ENCODE measurements at places on chromosomes 2 and 18.

- DNase-seq = no peak
Measured at GRCh38 chr2:200159357-200159707, 147.2 kb upstream of the SPATS2L start.

GRCh38 chr2:75336451-75336850 is 137.1 kb upstream of the TACR1 start:
- no peak for DNase-seq

- no peak for DNase-seq
Measured at GRCh38 chr2:19536136-19536535, 177.7 kb upstream of the OSR1 start.

GRCh38 chr18:25370391-25370790 is 18.4 kb upstream of the ZNF521 start:
- DNase-seq = no peak

DNA sequence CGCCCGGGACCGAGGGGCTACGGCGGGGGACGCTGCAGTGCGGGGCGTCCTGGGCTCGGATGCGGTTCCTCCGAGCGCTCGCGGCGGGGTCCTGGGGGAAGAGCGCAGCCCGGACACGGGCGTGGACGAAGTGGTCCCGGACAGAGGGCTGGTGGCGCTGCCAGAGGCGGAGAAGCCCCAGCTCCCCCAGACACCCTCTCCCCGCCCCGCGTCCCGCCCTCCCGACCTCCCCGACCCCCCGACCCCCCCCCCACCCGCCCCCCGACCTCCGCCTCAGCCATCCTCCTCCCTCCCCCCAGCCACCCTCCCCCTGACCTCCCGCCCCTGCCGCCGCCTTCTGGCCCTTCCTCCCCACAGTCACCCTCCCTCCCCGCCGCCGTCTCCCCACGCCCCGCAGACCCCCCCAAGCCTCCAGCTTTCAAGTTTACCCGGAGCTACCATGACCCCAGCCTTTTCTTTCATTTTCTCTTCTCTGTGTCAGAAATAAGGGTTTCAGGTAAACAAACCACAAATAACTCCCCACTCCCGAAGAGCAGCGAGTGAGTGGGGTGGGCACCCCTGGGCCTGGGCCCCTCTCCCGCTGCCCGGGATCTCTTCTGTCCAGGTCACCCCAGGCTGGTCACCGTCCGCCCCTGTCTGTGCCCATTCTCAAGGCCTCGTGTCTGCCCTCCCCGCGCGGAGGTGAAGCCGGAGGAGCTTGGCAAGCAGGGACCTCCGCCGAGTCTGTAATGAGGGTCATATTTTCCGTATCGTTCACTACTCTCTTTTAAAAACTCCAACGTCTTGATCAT is 5.1 kb downstream of the NFATC1 start:
- DNase-seq = no peak

- DNase-seq = no peak
Measured at GRCh38 chr2:102773149-102773705, 11.4 kb downstream of the TMEM182 start.

DNA sequence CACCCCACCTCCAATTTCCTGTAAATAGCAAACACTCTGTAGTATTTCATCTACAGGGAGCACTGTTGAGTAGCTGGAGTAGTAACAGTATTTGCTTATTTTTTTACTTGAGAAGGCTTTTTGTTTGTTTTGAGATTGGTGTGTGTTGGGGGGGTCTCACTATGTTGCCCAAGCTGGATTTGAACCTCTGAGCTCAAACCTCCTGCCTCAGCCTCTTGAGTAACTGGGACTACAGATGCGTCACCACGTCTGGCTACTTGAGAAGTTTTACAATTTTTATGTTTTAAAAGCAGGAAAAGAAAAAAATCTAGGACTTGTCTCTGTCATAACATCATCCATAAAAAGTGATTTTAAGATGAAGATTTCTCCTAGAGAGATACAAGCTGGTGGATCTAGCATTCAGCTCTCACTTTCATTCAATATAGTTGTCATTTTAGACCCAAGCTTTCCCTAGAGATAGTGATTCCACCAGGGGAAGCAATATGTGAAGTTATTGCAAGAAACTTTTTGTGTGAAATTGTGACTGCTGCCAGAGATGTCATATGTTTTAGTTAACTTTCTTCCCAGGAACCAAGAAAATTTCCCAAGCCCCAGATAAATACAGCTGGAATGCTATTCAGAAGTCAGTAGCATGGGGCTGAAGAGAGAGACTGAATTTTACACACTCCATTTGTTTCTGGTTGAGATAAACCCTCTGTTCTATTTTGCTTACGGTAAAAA is 60.2 kb upstream of the MAP4K3 start:
- no peak for DNase-seq

- DNase-seq = peak; percentile 55
Measured at GRCh38 chr2:135913727-135914365, 37.6 kb upstream of the MCM6 start.

- DNase-seq = no peak
Measured at GRCh38 chr2:71659868-71660518, 206.6 kb downstream of the DYSF start.

GRCh38 chr2:235516257-235516656 is 22.4 kb downstream of the AGAP1 start:
- DNase-seq = no peak

- no peak for DNase-seq
Measured at GRCh38 chr2:79162132-79162531, 2.6 kb upstream of the REG3A start.

All from activated CD4-positive, alpha-beta T cell treated with anti-CD3 and anti-CD28 coated beads, Interleukin-2, amount 50 U/mL, for 16 hours (primary cell).